ENCODE measurements at places on chromosomes 5 and 9.
A peak's percentile ranks its signal among the peaks of the same experiment; 100 is the strongest.

- DNase-seq: no peak
These were observed 279.4 kb downstream of the FBXL17 start for GRCh38 chr5:108102463-108102862.

- no peak for DNase-seq
These were observed 49.5 kb upstream of the BRINP1 start for GRCh38 chr9:119418721-119419120.

GRCh38 chr5:71695071-71695470, 24.0 kb upstream of the CARTPT start:
- DNase-seq: no peak

DNA sequence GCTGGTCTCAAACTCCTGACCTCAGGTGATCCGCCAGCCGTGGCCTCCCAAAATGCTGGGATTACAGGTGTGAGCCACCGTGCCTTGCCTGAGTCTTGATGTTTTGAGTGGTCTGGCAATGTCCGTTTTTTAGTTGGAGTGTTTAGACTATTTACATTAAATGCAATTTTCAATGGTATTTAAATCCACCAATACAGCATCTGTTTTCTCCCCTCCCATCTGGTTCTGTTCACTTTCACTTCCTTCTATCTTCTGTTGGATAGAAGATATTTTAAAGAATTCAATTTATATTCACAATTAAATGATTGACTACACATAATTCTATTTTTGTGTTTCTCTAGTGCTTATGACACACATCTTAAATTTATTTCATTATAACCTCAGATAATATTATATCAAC, 26.0 kb upstream of the PCAT7 start:
- DNase-seq: no peak

DNA sequence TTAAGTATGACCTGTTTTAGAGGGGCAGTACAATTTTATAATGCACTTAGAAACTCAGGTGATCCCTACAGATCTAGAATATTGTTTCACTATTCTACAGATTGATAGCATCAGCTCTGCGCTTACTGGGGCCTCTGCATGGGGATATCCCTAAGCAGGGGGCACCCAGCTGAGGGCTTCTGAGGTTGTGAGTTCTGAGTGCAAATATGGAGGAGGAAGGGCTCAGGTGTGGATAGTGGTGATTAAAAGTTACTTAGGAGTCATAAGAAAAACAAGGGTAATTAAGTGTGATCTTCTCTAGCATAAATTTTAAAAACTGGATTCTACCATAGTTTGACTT, 274.4 kb downstream of the EFNA5 start:
- DNase-seq: no peak

DNA sequence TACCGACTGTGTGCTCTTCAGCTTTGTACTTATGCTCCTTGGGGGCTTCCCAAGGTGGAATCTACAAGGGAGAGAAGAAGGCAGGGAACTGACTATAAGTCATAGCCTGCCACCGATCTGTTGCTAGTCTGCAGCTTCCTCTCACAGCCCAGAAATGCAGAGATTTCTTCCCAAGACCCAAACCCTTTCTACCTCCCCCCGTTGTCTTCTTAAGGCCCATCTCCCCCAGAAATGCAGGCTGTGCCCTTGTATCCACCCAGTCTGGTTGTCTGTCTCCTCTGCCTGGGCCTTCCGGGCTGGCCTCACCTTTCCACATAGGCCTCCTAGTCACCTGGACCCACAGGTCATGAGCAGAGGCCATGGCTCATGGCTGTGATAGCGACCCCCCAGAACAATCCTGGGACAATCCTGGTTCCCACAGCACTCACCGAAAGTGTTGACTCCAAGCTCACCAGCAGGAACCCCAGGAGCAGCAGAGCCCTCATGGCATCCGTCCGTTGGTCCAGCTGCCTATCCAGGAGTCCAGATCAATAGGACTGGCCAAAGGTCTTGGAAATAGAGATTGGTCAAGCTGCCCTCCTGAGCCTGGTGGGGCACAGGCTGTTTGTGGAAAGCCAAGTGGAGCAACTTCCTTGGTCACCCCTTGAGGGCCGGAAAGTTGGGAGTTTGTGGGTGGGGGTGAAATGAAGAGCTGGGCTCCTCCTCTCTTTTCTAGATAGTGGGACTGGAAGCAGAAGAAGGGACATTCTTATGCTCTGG, at the start of gene F12:
Gene F12 (minus strand): TSS at position 522 of the 759 bp plus-strand sequence. CDS start 37 bp downstream, at position 485.
- DNase-seq: no peak

DNA sequence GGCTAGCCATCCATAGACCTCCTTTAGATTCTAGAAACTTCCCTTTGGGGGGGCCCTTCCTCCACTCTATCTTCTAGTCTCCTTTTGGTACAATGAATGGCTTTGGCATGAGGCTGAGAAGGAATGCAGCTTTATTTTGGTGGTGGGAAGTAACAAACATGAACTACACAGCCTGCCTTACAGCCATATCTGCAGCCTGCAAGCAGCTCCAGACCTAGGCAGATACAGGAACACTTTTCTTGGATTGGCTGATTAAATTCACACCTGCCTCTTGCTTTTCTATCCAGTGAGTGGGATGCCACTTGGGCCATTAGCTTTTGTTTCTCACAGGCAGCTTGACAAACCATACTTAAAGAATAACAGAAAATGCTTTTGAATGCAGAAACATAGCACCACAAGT, 28.2 kb downstream of the NR6A1 start:
- no peak for DNase-seq

GRCh38 chr5:38831909-38832308, 13.9 kb upstream of the OSMR start:
- DNase-seq: no peak

GRCh38 chr9:131252120-131252519, 24.2 kb downstream of the FAM78A start:
- DNase-seq: no peak

GRCh38 chr9:33750839-33751339, 44.5 kb upstream of the PRSS3 start:
- DNase-seq: no peak

GRCh38 chr5:81779125-81779915, 28.4 kb upstream of the SSBP2 start:
- DNase-seq: no peak

DNA sequence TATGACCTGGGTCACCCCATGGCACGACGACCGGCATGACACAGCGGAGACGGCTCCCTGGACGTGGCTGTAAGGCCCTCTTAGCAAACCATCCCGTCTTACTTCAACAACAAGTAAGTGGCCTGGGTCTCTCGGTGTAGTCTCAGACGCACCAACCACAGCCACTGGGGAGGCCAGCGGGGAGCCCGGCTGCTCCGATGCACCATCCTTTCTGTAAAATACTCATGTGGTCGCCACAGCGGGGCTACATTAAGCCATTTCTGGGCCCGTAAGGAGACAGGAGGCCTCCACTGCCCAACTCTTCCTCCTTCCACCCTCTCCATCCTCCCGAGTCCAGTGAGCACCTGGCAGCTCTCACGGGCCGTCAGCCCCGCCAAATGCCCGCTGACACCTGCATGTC, 4.7 kb downstream of the QSOX2 start:
- no peak for DNase-seq

DNA sequence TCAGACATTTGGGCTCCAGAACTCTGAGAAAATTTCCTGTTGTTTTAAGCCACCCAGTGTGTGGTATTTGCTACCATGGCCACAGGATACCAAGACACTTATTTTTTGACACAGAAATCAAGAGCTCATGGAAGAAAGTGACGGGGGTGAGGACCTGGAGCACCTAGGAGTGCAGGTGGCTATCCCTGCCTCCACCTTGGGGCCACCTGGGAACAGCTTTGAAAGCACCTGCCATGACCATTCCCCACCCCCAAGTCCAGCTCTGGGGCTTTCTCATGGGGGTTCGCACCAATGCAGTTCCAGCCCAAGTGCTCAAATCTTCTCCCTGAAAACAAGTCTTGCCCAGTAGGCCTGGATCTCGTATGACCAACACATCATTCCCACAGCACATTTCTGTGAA, 214.9 kb upstream of the IRX1 start:
- no peak for DNase-seq

DNA sequence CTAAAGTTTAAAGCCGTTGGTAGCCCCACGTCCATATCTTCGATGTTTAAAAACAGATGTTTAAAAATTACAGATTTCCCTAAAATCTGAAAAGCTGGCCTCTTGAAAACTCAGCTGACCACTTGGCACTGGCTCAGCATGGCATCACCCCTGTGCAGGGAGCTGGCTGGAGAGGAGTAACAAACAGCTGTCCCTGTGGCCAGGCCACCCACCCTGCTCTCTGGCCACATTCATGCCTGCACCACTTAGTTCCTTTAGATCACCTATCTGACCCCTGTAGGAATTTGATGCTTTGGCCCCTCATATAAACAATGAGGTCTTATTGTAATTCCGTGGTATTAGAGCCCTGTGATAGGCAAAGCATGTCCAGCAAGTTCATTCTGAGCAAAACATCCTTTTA, 107.5 kb downstream of the FRMD3 start:
- no peak for DNase-seq

GRCh38 chr5:153770066-153770465, 268.6 kb downstream of the FAM114A2 start:
- no peak for DNase-seq

GRCh38 chr5:78050888-78051287, 243.6 kb downstream of the AP3B1 start:
- DNase-seq: peak; percentile 12
